ENCODE measurements at places on chromosomes 6 and 20. TPM values are rescaled to one million over a fixed set of nuclear protein-coding genes. Genes with fewer than 3 reads are reported as not detected.

The HSPA12B gene
- not detected for total RNA-seq

The ZMYND8 gene
- 37.8 TPM for total RNA-seq

GRCh38 chr6:118444796-118445195, 103.3 kb upstream of the PLN start:
- H3K4me1 ChIP-seq, result no peaks in the 10 kb centered on the region
- H3K36me3 ChIP-seq, result no peaks in the 10 kb centered on the region
- DNase-seq, result no peak
- H3K4me3 ChIP-seq, result no peak overlapping the region
- H3K27ac ChIP-seq, result no peak overlapping the region
- no peaks in the 10 kb centered on the region for H3K27me3 ChIP-seq

- H3K4me3 ChIP-seq, result no peak overlapping the region
- peak; percentile 60 for DNase-seq
- H3K4me1 ChIP-seq, result no peaks in the 10 kb centered on the region
- no peak overlapping the region for H3K27ac ChIP-seq
- no peaks in the 10 kb centered on the region for H3K36me3 ChIP-seq
Measured at GRCh38 chr20:46752728-46753127, 43.3 kb downstream of the SLC2A10 start.

DNA sequence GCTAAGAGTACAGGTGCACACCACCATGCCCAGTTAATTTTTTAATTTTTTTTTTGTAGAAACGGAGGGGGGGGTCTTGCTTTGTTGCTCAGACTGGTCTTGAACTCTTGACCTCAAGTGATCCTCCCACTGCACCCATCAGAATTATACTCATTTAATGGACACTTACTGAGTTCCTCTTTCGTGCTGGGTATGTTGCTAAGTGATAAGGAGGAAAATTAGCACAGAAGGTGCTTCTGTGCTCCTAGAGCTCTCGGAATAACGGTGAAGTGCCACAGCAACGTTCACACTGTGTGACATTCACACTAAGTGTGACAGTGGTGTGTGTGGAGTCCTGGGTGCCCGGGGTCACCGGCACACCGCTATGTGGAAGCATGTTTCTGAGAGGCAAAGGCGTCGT, 32.1 kb upstream of the BMP6 start:
- H3K36me3 ChIP-seq, result no peaks in the 10 kb centered on the region
- peaks cover 2% of the 10 kb centered on the region for H3K4me1 ChIP-seq
- no peak for DNase-seq
- H3K4me3 ChIP-seq, result no peak overlapping the region
- no peak overlapping the region for H3K27ac ChIP-seq

The SRSF12 gene
- total RNA-seq, result not detected

The SLPI gene
- total RNA-seq, result 0.40 TPM

The GJA1 gene
- not detected for total RNA-seq

- no peak overlapping the region for H3K4me3 ChIP-seq
- H3K27me3 ChIP-seq, result no peaks in the 10 kb centered on the region
- peaks cover 65% of the 10 kb centered on the region for H3K4me1 ChIP-seq
- no peak for DNase-seq
Measured at GRCh38 chr20:56391596-56392131, 351 bp downstream of the AURKA start.

The RNF144B gene
- 2.0 TPM for total RNA-seq

GRCh38 chr6:53845280-53846195, 50.7 kb downstream of the LRRC1 start:
- H3K4me1 ChIP-seq, result no peaks in the 10 kb centered on the region
- peaks cover 4% of the 10 kb centered on the region for H3K36me3 ChIP-seq
- no peak overlapping the region for H3K27ac ChIP-seq
- H3K27me3 ChIP-seq, result no peaks in the 10 kb centered on the region

GRCh38 chr6:33279257-33279695, 2.4 kb downstream of the B3GALT4 start:
- H3K27me3 ChIP-seq, result no peaks in the 10 kb centered on the region
- peaks cover 52% of the 10 kb centered on the region for H3K4me1 ChIP-seq
- no peak for DNase-seq
- peaks cover 75% of the 10 kb centered on the region for H3K36me3 ChIP-seq
- no peak overlapping the region for H3K4me3 ChIP-seq
- H3K27ac ChIP-seq, result peak overlapping the region; percentile 49

DNA sequence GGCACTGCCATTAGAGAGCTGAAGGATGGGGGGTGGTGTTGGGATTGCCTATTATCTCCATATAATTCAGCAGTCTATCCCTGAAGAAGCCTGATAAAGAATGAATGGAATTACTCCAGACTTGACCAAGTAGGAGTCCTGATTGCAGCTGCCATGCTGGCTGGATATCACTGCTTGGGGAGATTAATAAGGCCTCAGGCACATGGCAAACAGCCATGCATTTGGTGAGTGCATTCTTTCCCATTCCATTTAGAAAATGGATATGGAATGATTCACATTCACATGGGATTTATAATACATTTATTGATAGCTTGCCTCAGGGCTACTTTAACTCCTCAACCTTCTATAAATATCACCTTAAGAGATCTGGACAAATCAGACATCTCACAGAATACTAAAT, 49.6 kb upstream of the HLA-A start:
- peaks cover 10% of the 10 kb centered on the region for H3K36me3 ChIP-seq
- H3K27ac ChIP-seq, result no peak overlapping the region
- H3K27me3 ChIP-seq, result peaks cover 1% of the 10 kb centered on the region

GRCh38 chr6:12538881-12539357, 177.6 kb upstream of the PHACTR1 start:
- H3K27ac ChIP-seq, result no peak overlapping the region
- no peaks in the 10 kb centered on the region for H3K27me3 ChIP-seq
- H3K4me3 ChIP-seq, result no peak overlapping the region
- H3K36me3 ChIP-seq, result no peaks in the 10 kb centered on the region

The EFCAB8 gene
- total RNA-seq, result 0.55 TPM

The ZNF311 gene
- total RNA-seq, result 0.53 TPM

The SPDEF gene
- not detected for total RNA-seq

GRCh38 chr6:140124498-140124897, 750.0 kb upstream of the CITED2 start:
- no peaks in the 10 kb centered on the region for H3K4me1 ChIP-seq
- H3K27me3 ChIP-seq, result no peaks in the 10 kb centered on the region

The LINC00237 gene
- not detected for total RNA-seq

- H3K4me1 ChIP-seq, result no peaks in the 10 kb centered on the region
- H3K27me3 ChIP-seq, result no peaks in the 10 kb centered on the region
- no peak for DNase-seq
Measured at GRCh38 chr6:160272707-160273106, 14.1 kb upstream of the SLC22A2 start.

GRCh38 chr6:18148304-18149025, 6.4 kb downstream of the TPMT start:
- DNase-seq, result no peak
- H3K4me1 ChIP-seq, result peaks cover 15% of the 10 kb centered on the region
- no peak overlapping the region for H3K4me3 ChIP-seq
- peaks cover 10% of the 10 kb centered on the region for H3K36me3 ChIP-seq
- no peaks in the 10 kb centered on the region for H3K27me3 ChIP-seq

The FRS3 gene
- total RNA-seq, result 4.2 TPM

- no peak overlapping the region for H3K27ac ChIP-seq
- no peaks in the 10 kb centered on the region for H3K27me3 ChIP-seq
- DNase-seq, result no peak
- H3K36me3 ChIP-seq, result peaks cover 5% of the 10 kb centered on the region
- no peak overlapping the region for H3K4me3 ChIP-seq
Measured at GRCh38 chr20:5807431-5807830, 57.2 kb downstream of the SHLD1 start.

DNA sequence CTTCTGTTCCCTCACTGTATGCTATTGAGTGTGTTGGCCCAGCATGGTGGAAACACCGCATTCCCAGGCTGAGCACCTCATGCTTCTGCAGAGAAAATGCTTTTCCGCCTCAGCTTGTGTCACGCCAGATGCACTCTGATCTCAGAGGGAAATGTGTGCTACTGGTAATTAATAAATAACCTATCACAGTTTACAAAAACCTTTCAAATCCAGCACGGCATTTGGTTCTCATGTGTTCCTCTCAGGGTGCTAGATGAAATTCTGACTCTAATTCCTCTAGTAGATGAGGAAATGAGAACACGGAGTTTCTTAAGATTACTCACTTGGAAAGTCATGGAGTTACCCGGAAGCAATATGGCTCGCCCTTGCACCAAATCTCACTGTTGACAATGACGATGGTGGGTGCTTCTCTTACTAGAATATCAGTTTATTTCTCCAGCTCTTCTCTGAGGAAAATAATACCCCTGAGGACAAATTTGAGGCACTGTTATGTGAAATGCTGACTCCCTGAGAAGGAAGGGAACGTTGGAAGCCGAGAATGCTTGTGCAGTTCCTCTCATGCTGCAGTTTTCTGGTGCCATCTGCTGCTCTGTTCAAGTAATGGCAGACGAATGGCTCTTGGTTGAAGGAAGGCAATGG, 116.6 kb downstream of the RNF144B start:
- no peak overlapping the region for H3K27ac ChIP-seq
- no peaks in the 10 kb centered on the region for H3K36me3 ChIP-seq
- peak; percentile 29 for DNase-seq
- H3K27me3 ChIP-seq, result peaks cover 12% of the 10 kb centered on the region

- no peaks in the 10 kb centered on the region for H3K27me3 ChIP-seq
- peak; percentile 56 for DNase-seq
- H3K27ac ChIP-seq, result no peak overlapping the region
- H3K4me3 ChIP-seq, result no peak overlapping the region
- peaks cover 16% of the 10 kb centered on the region for H3K36me3 ChIP-seq
Measured at GRCh38 chr6:37314487-37315156, 39.2 kb upstream of the RNF8 start.

DNA sequence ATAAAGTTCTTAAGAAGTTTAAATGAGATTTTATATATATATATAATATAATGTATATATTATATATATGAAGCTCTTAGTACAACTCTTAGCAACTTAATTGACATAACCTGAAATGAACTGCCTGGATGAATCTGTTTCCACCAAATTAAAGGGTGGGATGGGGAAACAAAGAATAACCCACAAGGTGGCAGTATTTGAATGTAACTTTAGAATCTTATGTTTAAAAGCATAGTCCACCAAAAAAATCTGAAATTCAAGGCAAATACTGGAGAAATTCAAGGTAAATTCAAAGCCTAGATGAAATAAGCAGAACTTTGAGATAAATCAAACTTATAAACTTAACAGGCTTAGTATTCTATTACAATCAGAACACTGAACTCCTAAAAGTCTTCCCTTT, 4.4 kb upstream of the IBTK start:
- H3K36me3 ChIP-seq, result peaks cover 2% of the 10 kb centered on the region
- H3K4me1 ChIP-seq, result peaks cover 8% of the 10 kb centered on the region
- no peak overlapping the region for H3K27ac ChIP-seq
- H3K27me3 ChIP-seq, result no peaks in the 10 kb centered on the region
- H3K4me3 ChIP-seq, result no peak overlapping the region

DNA sequence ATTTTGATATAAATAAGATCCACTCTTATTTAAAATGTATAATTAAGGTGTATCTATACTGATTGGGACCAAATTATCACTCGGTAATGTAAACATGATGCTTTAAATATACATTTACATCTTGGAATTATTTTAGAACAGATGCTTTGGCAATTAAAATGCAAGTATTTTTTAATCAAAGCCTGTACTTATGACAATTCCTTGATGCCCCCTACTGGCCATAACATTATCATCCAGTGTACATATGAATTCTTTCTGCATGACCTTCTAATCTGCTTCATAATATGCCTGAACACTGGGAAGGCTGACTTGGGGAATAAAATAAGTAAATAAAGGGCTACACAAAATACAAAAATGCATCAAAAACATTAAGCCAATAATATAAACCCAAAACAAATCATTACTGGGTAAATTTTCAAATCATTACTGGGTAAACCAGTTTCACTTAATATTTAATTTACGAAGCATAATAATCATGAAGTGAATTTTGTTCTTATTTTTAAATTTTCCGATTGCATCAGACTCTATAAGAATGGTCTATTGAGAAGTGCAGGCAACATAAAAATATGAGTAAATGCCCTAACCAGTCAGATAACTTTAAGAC, 65.1 kb downstream of the CGA start:
- no peaks in the 10 kb centered on the region for H3K4me1 ChIP-seq
- H3K27ac ChIP-seq, result no peak overlapping the region
- peaks cover 6% of the 10 kb centered on the region for H3K27me3 ChIP-seq
- H3K36me3 ChIP-seq, result no peaks in the 10 kb centered on the region
- no peak for DNase-seq

The TFAP2D gene
- not detected for total RNA-seq

DNA sequence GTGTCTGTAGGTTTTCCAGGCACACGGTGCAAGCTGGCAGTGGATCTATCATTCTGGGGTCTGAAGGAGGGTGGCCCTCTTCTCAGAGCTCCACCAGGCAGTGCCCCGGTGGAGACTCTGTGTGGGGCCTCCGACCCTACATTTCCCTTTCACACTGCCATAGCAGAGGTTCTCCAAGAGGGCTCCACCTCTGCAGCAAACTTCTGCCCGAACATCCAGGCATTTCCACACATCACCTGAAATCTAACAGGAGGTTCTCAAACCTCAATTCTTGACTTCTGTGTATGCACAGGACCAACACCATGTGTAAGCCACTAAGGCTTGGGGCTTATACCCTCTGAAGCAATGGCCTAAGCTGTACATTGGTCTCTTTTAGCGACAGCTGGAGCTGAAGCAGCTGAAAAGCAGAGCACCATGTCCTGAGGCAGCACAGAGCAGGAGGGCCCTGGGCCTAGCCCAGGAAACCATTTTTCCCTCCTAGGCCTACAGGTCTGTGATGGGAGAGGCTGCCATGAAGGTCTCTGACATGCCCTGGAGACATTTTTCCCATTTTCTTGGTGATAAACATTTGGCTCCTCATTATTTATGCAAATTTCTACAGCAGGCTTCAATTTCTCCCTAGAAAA, 253.3 kb downstream of the ERMARD start:
- no peaks in the 10 kb centered on the region for H3K4me1 ChIP-seq
- peaks cover 2% of the 10 kb centered on the region for H3K27me3 ChIP-seq
- peaks cover 5% of the 10 kb centered on the region for H3K36me3 ChIP-seq
- peak; percentile 4 for DNase-seq

DNA sequence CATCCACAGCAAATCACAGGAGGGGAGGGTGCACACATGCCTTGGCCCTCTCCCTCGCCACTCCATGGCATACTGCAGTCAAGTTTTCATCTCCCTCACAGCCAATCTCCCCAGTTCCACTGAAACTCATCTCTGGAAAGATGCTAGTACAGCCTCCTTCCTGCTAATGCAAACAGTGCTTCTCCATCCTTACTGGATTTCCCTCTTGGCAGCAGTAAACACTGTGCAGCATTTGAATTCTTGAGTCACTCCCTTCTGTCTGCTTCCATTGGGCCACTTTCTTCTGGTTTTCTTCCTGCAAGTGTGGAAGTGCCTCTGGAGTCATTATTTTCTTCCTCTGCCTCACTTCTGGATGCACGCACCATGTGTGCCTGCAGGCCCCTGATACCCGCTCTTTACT, 460.3 kb downstream of the QKI start:
- no peak overlapping the region for H3K4me3 ChIP-seq
- H3K27ac ChIP-seq, result no peak overlapping the region
- H3K27me3 ChIP-seq, result no peaks in the 10 kb centered on the region

The TSBP1 gene
- total RNA-seq, result not detected

DNA sequence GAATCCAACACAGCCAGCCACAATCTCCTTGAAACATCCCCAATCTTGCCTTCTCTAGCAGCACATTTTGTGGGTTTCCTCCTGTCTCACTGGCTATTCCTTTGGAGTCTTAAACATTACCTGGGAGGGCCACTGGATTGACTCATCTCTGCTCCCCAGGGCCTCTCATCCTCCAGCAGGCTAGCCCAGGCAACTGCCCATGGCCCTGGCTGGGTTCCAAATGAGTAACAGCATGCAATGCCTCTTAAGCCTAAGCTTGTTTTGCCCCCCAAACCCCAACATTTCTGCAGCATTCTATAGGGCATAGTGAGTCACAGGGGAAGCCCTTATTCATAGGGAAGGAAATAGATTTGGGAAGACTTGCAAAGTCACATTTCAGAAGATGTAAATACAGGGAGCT, 204.9 kb downstream of the FOXA2 start:
- H3K27me3 ChIP-seq, result no peaks in the 10 kb centered on the region
- no peak for DNase-seq
- no peaks in the 10 kb centered on the region for H3K36me3 ChIP-seq
- no peak overlapping the region for H3K27ac ChIP-seq
- H3K4me3 ChIP-seq, result no peak overlapping the region

Data from activated CD4-positive, alpha-beta memory T cell treated with anti-CD3 and anti-CD28 coated beads, Interleukin-2, amount 10 ng/mL, durations not matched to agents 7 days and 5 days (primary cell).